Left lung (tissue), 14 donors: ENCODE measurements at places on chromosomes 2 and 18. TPM values are rescaled to one million over a fixed set of nuclear protein-coding genes. Genes with fewer than 3 reads are reported as not detected.
A peak's percentile ranks its signal among the peaks of the same experiment; 100 is the strongest.

Gene CFAP65
- polyA plus RNA-seq = 3.0 TPM

Gene SLC4A3
- polyA plus RNA-seq = 9.6 TPM

Gene COL4A4
- polyA plus RNA-seq = 6.5 TPM

Gene GPBAR1
- 1.2 TPM for polyA plus RNA-seq

Gene DSC2
- polyA plus RNA-seq = 17.6 TPM

DNA sequence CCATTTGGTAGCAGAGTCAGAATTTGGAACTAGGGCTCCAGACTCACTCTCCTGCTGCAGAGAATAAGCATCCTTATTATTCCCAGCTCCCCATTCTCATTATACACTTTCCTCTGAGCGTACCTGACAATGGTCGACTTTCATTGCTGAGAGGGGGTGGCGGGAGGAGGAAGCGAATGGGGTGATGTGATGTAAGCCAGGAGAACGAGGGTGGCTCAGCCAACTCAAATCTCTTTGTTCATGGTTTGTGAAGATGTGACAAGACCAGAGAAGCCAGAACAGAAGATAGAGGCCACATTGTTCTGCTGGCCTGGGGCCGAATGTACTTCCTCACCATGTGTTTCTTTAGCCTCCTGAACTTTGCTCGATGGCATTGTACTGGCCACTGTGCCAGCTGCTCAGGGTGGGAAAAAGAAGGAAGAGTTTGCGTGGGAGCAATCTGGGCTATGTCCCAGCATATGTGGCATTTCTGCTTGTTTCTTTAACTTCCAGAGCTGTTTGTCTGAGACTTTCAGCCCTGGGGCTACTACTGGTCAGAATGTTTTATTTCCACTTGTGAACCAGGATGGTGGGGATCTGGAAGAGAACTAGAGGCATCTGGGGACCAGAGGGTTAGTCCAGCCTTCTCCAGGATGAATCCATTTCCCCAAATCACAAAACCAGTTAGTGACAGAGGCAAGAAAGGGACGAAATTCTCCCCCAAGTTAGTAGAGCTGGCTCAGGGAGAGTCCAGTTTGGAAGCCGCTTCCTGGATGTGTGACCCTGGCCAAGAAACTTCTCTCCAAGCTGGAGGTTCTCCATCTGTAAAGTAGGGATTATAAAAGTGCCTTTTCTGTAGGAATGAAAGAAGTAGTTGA is 62.6 kb downstream of the MOGAT1 start:
- DNase-seq = no peak

DNA sequence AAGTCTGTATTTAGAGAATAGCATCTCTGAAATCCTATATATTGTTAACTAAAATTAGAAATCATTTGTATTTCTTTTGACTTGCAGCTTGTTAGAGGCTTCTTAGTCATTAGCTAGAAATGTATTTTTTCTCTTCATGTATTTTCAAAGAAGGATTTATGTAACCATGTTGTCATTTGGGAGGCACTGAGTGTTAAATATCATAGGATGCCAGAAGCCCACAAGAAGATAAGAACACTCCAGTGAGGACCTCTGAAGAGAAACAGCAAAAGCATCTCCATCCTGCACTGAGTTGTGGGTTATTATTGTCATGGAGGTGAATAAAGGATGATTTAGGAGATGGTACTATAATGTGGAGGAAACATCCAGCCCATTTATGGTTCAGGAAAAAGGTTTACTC is 93.5 kb downstream of the UBE2E3 start:
- no peak for DNase-seq

- no peak for DNase-seq
Measured at GRCh38 chr2:74747411-74748080, 86.4 kb upstream of the HK2 start.

DNA sequence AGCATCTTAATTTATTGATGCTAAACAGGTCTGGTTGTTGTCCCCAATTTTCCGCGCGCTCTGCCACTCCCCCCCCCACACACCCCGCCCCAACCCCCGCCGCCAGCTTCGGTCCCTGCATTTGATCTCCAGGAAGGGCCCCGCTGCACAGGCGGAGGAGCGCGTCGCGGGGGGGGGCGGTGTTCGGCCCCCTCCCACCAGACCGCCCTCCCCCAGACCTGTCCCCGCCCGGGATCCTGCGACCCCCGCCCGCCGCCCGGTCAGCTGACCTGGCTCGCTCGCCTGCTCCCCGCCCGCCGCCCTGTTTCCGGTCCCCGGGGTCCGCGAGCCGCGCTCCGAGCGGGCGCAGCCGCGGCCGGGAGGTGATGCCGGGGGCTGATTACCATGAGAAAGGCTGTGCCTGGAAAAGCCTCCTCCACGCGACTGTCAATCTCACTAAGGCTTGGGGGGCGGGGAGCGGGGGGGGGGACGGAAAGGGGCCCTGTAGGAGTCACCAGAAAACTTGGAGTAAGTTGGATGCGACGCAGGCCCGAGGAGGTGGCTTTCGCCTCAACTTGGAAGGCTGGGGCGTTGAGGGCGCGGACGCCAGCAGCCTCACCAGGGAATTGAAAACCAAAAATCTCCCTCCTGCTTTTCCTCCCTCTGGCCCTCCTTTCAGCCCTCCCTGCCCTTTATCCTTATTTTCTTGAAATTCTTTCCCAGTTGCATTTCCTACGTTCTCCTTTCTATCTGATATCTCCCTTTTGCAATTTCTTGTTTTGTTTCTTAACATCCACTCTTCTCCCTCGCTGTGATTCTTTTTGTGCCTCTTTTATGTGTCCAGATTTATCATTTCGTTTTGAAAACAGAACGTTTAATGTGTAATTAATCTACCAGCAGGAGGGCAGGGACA is 4.4 kb upstream of the ZEB2 start:
- peak; percentile 75 for DNase-seq

- peak; percentile 43 for DNase-seq
Measured at GRCh38 chr18:9135912-9136314, 668 bp upstream of the ANKRD12 start.

DNA sequence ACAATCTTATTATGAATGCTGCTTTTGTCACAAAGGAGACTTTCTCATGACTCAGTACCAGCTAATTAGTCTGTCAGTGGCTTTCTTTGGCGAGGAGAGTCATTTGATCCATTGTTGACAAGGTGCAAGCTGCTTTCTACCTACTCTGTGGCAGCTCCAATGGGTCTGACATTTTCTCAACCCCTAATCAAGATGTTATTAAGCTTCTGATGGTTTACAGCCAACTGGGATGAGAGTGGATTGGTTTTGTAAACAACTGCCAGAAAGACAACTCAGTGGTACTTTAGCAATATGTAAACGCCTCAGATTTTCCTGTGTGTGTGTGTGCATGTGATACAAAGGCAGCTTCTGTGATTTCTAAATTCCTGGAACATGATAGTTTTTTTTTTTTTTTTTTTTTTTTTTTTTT is 8.2 kb upstream of the CLIP4 start:
- no peak for DNase-seq

- DNase-seq = no peak
Measured at GRCh38 chr18:14015416-14015815, 100.1 kb upstream of the MC2R start.

DNA sequence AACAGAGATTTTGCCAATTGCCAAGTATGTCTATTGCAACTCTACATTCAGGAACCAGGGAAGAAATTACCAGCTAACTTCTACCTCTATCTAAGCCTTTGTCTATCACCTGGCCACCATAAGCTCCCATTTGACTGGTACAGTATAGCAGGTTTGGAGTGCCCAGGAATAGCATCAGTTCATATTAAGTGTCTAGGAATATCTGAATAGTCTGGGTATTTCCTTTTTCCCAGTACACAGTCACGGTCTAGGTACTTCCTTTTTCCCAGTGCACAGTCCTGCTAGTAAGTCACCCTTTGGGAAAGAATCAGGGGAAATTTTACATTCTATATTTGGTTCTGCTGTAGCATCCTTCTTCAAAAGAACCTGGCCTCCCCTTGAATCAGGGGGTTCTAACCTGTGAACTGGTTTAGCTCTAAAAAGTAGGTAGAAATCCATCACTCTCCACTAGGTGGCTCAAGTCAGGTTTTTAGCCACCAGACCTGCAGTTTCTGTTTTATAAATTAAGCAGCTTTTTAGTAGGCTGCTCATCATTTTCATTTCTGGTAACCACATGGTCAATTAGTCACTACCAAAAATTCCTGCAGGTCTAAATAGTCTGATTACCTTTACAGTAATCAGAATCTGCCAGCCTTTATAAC is 49.3 kb upstream of the DNAJC10 start:
- DNase-seq = no peak

DNA sequence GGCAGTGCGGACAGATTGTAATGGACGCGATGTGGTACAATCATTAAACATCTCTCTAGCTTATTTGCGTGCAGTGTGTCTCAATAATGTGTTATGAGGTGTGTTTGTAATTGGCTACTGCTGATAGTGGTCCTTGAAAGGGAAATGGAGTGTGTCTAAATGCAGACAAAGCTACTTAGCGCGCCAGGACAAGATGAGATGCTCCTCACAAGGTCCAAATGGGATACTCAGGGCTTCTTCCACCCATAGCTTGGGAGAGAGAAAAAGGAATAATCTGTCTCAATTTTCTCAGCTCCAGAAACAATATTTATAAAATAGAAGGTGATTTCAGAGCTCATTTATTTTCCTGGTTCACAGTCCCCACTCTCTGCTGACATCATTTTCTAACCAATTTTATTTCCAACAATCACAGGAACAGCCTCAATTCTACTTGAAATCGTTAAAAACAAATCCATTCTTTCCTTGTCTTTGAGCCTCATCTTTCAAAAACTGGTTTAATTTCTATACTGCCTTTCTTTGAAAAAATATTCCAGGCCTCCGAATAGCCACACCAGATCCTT is 28.5 kb downstream of the GALNT14 start:
- no peak for DNase-seq

DNA sequence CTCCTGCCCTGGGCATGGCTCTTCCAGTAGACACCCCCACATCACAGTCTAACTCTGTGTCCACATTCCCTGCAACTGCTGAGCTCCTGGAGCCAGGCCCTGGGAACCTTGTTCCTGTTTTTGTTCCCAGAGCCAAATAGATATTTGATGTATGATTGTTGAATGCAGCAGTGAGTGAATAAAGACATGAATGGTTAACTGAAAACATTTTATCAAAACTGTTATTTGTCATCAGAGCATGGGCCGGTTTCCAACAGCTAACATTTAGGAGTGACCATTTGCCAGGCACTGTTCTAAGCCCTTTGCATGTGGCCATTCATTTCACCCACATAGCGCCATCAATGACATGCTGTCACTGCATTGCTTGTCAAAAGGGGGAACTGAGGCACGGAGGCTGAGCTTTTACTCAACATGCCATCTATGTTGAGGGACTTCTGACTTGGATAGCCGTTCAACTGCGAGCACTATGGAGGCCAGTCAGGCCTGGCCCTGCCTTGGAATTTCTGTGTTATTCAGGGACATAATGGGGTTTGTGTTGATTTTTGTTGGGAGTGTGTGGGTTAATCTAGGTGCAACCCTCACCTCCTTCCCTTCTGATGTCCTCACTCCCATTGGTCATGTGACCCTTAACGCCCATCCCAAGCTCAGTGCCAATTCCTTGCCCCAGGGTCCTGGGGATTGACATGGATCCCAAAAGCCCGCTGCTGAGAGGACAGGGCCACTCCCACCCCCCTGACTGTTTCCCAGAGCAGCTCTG is 12.6 kb downstream of the IL1R1 start:
- DNase-seq = no peak
